ENCODE measurements at places on chromosomes 7 and 10.

- DNase-seq: no peak
Observed at GRCh38 chr10:98489561-98490481, 43.1 kb upstream of the HPS1 start.

DNA sequence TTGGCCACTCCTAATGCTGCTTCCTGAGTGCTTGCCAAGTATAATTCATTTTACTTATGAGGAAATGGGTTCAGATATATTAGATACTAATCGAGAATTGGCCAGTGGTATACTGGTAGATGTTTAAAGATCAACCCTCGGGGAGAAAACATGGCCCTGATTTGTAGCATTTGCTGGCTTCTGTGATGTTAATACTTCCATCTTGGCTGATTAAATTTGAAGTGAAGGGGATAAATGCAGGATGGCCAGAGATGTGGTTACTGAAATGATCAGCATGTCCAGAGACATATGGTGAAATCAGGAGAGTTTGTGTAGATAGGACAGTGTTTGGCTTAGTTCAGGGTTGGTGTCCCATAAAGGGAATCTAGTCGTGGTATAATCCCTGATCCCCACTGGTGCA lies 11.2 kb downstream of the UBE2D4 start:
- no peak for DNase-seq

DNA sequence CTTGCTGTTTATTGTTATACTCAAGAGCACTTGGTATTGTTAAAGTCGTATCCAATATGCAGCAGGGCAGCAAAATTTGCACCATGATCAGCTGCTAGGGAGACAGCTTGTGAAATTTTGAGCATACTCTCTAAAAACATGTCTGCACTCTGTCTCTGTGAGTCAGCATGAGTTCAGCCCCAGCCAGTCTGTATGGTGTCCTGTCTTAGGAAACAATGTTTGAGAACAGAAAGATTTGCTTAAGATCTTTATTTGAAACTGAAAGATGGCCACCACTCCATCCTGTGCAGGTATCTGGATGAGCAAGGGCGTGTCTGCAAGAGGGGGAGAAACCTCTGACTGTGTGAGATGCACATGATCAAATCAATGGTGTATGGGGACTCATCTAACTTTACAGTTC lies 97.1 kb downstream of the GNAI1 start:
- no peak for DNase-seq

DNA sequence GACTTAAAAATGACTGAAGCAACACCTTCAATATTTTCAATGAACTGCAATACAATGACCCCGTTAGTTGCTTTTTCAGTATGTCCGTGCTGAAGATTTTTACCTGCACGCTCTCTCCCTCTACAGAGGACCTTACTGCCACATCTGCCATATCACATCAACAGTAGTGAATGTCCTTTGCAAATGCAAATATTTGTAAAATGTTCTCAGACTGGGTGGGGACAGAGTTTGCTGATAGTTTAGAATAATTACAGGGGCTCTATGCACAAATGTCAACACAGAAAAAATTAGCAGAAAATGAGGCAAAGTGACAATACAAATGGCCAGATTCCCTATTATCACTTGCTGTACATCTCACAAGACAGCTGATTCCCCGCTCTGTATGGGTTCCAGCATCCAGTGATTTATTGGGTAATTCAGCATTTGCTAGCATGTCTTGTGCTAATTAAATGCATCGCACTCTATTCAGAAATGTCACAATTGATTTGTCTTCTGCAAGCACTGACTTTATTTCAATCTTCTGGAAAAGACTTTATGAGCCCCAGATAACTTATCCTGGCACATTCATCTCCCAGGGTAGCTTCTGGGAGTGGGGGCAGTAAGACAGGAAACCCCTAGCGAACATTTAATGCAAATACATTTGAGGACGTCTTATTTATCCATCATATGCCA lies 69.1 kb upstream of the PTER start:
- DNase-seq: no peak

DNA sequence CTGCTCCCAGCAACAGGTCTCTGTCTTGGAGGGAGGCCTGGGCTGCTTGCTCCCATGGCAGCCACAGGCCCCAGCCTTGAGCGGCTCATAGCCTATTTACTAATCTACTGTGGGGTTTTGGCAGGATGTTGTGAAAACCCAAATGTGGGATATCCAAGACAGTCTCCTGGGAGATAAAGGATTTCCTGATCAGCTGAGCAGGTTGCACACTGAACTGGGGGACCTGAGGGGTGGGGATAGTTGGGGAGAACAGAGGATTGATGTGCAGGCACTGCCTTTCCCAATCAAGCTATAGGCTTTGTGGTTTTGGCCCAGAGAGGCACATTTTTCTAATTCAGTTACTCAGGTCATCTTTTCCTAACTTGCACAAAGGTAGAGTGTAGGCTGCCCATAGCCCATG lies 92.6 kb downstream of the SH2D4B start:
- DNase-seq: no peak

GRCh38 chr10:22427101-22427500 lies 81.8 kb downstream of the SPAG6 start:
- DNase-seq: no peak

DNA sequence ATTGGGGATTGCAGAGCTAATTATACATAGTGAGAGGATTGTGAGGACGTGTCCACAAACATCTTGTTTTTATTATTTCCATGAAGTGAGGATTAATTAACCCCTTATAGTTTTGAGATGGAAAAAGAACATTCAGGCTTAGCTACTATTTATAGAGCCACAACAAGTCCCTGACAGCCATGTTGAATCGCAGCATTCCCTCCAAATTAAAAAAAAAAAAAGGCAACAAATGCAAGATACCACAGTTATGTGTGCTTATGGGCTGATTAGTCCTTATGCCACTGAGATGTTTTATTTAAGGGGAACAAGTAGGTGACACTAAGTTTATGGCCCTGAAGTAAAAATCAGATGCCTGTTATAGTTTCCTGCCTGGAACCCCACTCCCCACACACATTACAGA lies 350.3 kb downstream of the GPAM start:
- DNase-seq: no peak

GRCh38 chr10:17785276-17785930 lies 23.7 kb upstream of the MRC1 start:
- DNase-seq: no peak

DNA sequence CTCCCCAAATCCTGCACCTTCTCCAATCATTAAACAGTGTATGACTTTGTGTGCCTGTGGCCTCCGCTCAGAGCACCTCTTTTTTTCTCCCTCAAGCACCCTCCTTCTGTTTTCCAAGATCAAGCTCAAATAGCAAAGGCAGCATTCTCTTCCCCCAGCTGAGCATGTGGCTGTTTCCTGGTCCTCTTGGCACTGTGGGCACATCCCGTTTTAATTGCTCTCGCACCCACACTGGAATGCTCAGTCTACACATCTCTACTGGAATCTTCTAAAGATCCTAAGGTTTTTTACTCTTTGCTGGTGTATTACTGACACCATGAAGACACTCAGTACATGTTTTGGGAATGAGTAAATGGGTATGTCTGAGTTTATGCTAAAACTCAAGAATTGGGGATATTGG lies 107.4 kb downstream of the WDFY4 start:
- DNase-seq: no peak

DNA sequence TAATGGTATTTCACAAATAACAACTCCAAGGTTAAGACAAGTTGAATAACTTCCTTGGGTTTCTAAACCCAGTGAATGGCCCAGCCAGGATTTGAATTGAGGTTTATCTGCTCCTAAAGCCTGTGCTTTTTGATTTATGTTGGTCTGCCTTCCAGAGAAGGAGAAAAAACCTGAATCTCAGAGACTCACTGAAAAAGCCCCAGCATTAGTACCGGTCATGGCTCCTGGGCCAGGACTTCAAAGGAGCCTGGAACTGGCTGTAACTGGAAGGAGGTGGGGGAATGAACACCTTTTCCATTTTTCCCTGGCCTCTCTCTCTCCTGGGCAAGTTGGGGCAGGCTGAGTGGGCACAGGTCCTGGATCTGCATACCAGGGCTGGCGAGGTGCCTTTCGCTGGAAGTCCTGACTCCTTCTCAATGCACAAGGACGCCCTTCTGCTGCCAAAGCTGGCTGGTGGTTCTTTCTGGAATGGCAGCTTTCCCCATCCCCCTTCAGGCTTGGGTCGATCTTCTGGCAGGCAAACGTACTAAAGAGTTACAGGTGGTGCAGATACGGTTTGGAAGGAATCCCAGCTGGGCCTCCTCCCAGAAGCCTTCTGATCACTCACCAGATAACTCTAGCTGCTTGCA lies 268.2 kb downstream of the PTEN start:
- DNase-seq: no peak

DNA sequence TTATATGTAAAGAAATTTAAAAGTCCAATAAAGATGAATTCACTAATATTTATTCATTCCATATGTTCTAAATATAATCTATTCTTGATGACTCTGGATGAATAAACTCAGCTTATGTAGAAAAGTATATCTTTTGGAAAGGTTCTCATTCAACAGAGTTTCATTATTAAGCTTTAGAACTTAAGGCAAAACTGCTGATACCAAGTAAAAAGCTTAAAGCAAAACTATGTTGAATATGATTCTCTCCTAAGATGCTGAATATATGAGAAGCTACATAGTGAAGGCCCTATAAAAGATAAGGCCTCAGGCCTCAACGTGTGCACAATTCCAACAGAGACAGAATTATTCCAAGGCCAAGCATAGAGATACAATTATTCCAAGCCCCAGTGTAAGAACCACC lies 30.8 kb downstream of the ZNF800 start:
- no peak for DNase-seq

DNA sequence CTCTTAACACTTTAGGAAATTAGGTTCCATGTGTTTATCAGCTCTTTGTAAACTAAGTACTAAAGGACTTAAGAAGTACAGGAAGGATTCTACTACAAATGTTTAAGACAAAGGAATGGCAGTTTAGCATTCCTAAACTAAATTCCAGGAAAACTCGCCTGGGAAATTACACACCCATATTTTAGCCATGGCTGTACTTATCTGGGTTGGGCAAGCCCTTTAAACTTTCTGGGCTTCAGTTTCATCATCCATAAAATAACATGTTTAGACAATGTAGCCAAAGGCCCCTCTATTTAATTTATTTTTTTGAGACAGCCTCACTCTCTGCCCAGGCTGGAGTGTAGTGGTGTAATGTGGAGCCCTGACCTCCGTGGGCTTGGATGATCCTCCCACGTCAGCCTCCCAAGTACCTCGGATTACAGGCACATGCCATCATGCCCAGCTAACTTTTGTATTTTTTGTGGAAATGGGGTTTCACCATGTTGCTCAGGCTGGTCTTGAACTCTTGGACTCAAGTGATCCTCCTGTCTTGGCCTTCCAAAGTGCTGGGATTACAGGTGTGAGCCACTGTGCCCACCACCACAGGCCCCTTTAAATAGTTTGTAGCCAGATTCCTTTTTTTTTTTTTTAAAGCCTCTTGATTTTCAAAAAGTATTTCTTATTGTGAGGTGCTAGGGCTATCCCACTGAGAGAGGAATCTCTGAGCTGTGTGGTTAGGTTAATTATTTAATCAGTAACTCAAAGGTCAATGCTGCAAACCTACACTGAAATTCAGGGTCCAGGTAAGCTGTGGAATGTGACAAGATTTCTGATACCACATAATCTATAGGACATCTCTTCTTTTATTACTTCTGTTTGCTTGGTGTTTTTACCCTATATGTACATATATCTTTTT lies 32.1 kb downstream of the TMEM60 start:
- DNase-seq: peak; percentile 6

DNA sequence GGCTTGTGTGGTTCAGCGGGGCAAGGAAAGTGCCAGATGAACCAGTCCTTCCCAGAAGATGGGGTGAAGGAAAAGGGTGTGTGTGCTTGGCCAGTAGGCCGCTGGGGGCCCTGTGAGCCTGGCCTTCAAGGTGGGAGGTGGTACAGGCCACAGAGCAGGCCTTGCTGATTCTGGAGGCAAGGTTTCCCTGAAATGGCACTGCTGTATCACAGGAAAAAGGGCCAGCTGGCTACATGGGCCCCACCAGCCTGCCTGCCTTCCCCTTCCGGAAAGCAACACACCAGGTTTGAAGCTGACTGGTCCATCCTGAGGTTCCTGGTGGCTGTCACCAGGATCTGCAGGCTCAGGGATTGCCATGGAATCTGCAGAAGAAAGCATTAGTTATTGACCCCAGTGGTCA lies 12.5 kb downstream of the MMRN2 start:
- DNase-seq: no peak

GRCh38 chr10:110861930-110862649 lies 9.6 kb upstream of the PDCD4 start:
- no peak for DNase-seq

DNA sequence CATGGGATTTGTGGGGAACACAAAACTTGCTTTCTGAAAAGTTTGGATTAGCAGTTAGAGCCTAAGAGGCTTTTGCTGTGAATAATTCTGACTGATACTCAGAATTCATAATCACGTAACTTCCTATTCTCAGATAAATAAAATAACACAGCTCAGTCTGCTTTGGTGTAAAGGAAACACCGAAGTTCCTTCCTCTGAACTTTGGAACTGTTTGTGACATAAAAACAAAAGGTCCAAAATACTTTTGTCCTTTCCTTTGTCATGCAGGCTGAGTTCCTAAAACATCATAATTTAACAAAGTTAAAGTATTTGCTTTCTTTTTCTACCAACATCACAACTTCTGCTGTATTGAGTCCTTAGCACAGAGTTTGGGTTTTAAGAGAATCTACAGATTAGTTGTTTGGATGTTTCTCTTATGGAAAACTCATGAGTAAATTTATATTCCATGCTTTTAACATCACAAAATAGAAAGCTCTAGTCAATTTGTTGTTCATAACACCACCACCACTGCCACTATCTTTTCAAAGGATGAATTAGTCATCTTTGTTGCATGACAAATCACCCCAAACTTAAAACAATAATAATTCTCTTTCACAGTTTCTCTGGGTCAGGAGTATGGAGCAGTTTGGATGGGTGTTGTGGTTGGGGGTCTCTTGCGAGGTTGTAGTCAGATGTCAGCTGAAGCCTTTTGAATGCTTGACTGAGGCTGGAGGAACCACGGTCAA lies 123.4 kb downstream of the REEP3 start:
- DNase-seq: no peak

GRCh38 chr10:128540781-128541761 lies 414.8 kb upstream of the MKI67 start:
- no peak for DNase-seq

DNA sequence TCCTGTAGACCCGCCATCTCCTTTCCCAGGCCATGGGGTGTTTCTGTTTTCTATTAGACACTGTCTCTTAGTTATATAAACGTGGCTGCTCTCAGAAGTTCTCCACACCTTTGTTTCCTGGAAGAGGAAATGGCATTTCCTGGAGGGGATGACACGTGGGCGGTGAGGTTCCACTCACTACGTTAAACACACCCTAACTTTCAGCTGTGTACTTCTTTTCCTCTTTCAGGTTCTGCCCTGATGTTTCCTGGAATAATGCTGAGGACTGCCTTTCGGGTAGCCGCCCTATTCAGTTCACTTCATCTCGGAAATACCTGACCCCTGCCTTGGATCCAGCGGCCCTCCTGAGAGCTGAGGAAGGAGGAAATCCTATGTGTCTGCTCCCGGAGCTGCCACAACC lies 3.4 kb upstream of the PRKCQ start:
- no peak for DNase-seq

DNA sequence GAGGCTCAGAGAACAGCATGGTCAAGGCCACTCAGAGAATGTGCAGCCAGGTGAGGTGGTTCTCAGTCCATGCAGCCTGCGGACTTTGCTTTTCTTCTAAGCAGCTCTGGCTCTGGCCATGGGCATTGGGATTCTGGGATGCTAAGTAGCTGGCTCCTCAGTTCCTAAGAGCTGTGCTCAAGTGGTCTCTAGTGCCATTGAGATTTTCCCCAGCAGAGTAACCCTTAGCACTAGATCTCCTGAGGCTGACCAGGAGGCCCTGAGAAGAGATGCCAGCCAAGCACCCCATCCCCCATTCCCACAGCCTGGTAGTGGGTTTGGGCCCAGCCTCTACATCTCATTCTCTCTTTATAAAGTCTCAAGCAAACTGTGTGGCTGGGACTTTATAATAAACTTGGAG lies 77.1 kb downstream of the KCNMA1 start:
- DNase-seq: no peak
